ENCODE measurements at places on chromosomes 1 and 21. TPM values are rescaled to one million over a fixed set of nuclear protein-coding genes. Genes with fewer than 3 reads are reported as not detected.

- H3K4me1 ChIP-seq: no peaks in the 10 kb centered on the region
- no peak overlapping the region for H3K27ac ChIP-seq
- DNase-seq: no peak
- H3K4me3 ChIP-seq: no peak overlapping the region
These were observed 54.2 kb upstream of the EEIG2 start for GRCh38 chr1:108505763-108506070.

GRCh38 chr1:154867064-154867825 lies 2.8 kb downstream of the KCNN3 start:
- H3K4me3 ChIP-seq: peak overlapping the region; percentile 71
- H3K36me3 ChIP-seq: no peaks in the 10 kb centered on the region
- peak overlapping the region; percentile 99 for H3K27ac ChIP-seq
- peak; percentile 83 for DNase-seq
- peaks cover 53% of the 10 kb centered on the region for H3K4me1 ChIP-seq
- no peaks in the 10 kb centered on the region for H3K27me3 ChIP-seq

Gene WARS2
- total RNA-seq: 7.1 TPM

- no peak overlapping the region for H3K4me3 ChIP-seq
- H3K4me1 ChIP-seq: no peaks in the 10 kb centered on the region
- peaks cover 11% of the 10 kb centered on the region for H3K27me3 ChIP-seq
- no peak overlapping the region for H3K27ac ChIP-seq
- H3K36me3 ChIP-seq: no peaks in the 10 kb centered on the region
- DNase-seq: no peak
These were observed 103.7 kb downstream of the SLC16A1 start for GRCh38 chr1:112852276-112852675.

GRCh38 chr1:155529109-155529508 lies 33.5 kb downstream of the ASH1L start:
- no peak overlapping the region for H3K27ac ChIP-seq
- H3K4me1 ChIP-seq: peaks cover 50% of the 10 kb centered on the region
- H3K4me3 ChIP-seq: no peak overlapping the region
- H3K27me3 ChIP-seq: no peaks in the 10 kb centered on the region
- DNase-seq: no peak

Gene TDRD10
- 4.2 TPM for total RNA-seq

Gene MX2
- 1.1 TPM for total RNA-seq

DNA sequence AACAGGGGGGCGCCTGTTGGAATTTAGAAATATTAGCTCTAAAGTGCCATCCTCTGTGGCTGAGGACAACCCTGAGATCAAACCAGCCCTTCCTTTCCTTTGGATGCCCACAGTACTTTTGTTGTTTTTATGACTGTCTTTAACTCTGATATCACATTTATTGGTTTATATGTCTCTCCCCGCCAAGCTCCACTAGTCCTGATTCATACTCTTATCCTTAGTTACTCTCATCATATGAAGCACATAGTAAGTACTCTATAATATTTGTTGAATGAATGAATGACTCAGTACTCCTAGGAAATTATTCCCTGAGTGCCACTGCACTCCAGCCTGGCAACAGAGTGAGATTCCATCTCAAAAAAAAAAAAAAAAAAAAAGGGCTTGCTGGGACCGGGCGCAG lies 22.6 kb upstream of the NRDC start:
- no peak overlapping the region for H3K4me3 ChIP-seq
- DNase-seq: no peak
- peaks cover 7% of the 10 kb centered on the region for H3K27me3 ChIP-seq
- no peak overlapping the region for H3K27ac ChIP-seq
- no peaks in the 10 kb centered on the region for H3K36me3 ChIP-seq
- no peaks in the 10 kb centered on the region for H3K4me1 ChIP-seq

GRCh38 chr21:16418642-16419041 lies 688.9 kb downstream of the USP25 start:
- H3K36me3 ChIP-seq: no peaks in the 10 kb centered on the region
- H3K4me1 ChIP-seq: peaks cover 15% of the 10 kb centered on the region
- peak; percentile 6 for DNase-seq
- H3K4me3 ChIP-seq: peak overlapping the region; percentile 51

Gene SAMD13
- total RNA-seq: 10.8 TPM

Gene CELA2B
- total RNA-seq: not detected

- H3K4me1 ChIP-seq: no peaks in the 10 kb centered on the region
- DNase-seq: no peak
- H3K36me3 ChIP-seq: no peaks in the 10 kb centered on the region
- H3K27me3 ChIP-seq: no peaks in the 10 kb centered on the region
- H3K4me3 ChIP-seq: no peak overlapping the region
These were observed 90.9 kb upstream of the OLIG2 start for GRCh38 chr21:32934829-32935228.

DNA sequence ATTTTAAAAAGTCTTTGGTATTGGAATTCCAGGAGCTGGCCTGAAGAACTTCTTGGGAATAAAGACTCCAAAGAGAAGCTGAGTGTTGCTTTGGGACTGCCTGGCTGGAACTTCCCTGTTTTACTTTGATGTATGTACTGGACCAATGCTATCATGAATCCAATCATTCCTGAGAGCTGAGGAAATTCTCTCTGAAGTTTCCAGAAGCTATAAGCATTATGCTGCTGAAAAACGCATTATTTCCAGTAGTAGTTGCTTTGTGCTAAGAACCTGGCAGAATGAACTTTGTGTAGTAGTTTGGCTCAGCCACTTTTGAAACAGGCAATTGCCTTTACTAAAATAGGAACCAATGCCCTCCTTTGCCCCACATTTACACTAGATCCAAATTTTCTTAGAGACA lies 260.7 kb downstream of the HLX start:
- no peak overlapping the region for H3K4me3 ChIP-seq
- H3K27me3 ChIP-seq: no peaks in the 10 kb centered on the region
- no peak for DNase-seq
- no peak overlapping the region for H3K27ac ChIP-seq
- no peaks in the 10 kb centered on the region for H3K36me3 ChIP-seq

- no peak overlapping the region for H3K27ac ChIP-seq
- no peak overlapping the region for H3K4me3 ChIP-seq
- no peak for DNase-seq
- no peaks in the 10 kb centered on the region for H3K4me1 ChIP-seq
These were observed 33.5 kb downstream of the KCNC4 start for GRCh38 chr1:110243574-110243973.

DNA sequence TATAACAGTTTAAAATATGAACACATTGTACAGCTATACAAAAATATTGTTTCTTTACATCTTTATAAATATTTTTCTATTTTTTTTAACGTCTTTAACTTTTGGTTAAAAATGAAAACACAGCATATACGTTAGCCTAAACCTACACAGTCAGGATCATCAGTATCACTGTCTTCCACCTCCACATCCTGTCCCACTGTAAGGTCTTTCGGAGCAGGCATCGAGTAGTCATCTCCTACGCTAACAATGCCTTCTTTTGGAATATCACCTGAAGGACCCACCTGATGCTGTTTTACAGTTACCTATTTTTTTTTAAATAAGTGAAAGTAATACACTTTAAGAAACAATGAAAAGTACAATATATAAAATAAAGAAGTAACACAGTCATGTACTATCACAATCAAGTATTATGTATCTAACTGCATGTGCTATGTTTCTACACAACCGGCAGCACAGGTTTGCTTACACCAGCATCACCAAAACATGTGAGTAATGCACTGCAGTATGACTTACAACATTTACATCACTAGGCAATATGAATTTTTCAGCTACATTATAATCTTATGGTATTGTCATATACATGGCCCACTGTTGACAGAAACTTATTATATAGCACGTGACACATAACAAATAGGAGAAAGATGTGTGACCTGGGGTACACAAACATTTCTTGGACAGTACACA lies 254.4 kb downstream of the AKT3 start:
- no peak overlapping the region for H3K27ac ChIP-seq
- H3K27me3 ChIP-seq: no peaks in the 10 kb centered on the region
- DNase-seq: no peak
- no peak overlapping the region for H3K4me3 ChIP-seq
- H3K4me1 ChIP-seq: no peaks in the 10 kb centered on the region

GRCh38 chr21:35648512-35648911 lies 411.8 kb downstream of the SETD4 start:
- H3K4me3 ChIP-seq: no peak overlapping the region
- no peaks in the 10 kb centered on the region for H3K27me3 ChIP-seq
- H3K36me3 ChIP-seq: no peaks in the 10 kb centered on the region
- DNase-seq: no peak

GRCh38 chr1:53889304-53890298 lies at the start of gene YIPF1:
YIPF1 (minus strand) TSS chr1:53889797; CDS start chr1:53888937, 860 bp downstream.
- H3K4me3 ChIP-seq: peak within 1 kb of the TSS; percentile 97
- H3K27ac ChIP-seq: peak within 1 kb of the TSS; percentile 76
- H3K36me3 ChIP-seq: peaks cover 4% of the 10 kb centered on the region
- peaks cover 14% of the 10 kb centered on the region for H3K4me1 ChIP-seq

GRCh38 chr21:30582870-30583269 lies 7.3 kb downstream of the KRTAP22-2 start:
- DNase-seq: no peak
- no peak overlapping the region for H3K4me3 ChIP-seq
- H3K36me3 ChIP-seq: no peaks in the 10 kb centered on the region
- no peak overlapping the region for H3K27ac ChIP-seq
- no peaks in the 10 kb centered on the region for H3K4me1 ChIP-seq

- H3K4me1 ChIP-seq: no peaks in the 10 kb centered on the region
- H3K27ac ChIP-seq: no peak overlapping the region
- no peak for DNase-seq
- no peak overlapping the region for H3K4me3 ChIP-seq
These were observed 110.8 kb downstream of the SLC5A9 start for GRCh38 chr1:48333316-48333715.

- no peak overlapping the region for H3K27ac ChIP-seq
- no peak overlapping the region for H3K4me3 ChIP-seq
- DNase-seq: no peak
- H3K4me1 ChIP-seq: no peaks in the 10 kb centered on the region
These were observed 913.9 kb downstream of the BRINP3 start for GRCh38 chr1:189563784-189564183.

Gene S100A5
- total RNA-seq: not detected

Gene CLCA1
- not detected for total RNA-seq

Gene FCRL2
- not detected for total RNA-seq

GRCh38 chr1:54798769-54799641 lies 2.1 kb downstream of the TTC22 start:
- DNase-seq: no peak
- no peaks in the 10 kb centered on the region for H3K4me1 ChIP-seq
- H3K27ac ChIP-seq: no peak overlapping the region
- H3K4me3 ChIP-seq: no peak overlapping the region

Gene LCA5L
- total RNA-seq: 7.9 TPM

Gene ZNF683
- not detected for total RNA-seq

GRCh38 chr1:175503538-175503937 lies 239.9 kb downstream of the TNR start:
- H3K27ac ChIP-seq: no peak overlapping the region
- DNase-seq: no peak
- H3K27me3 ChIP-seq: no peaks in the 10 kb centered on the region
- no peaks in the 10 kb centered on the region for H3K36me3 ChIP-seq
- no peaks in the 10 kb centered on the region for H3K4me1 ChIP-seq

Gene CADM3
- 1.0 TPM for total RNA-seq

GRCh38 chr1:152071123-152071522 lies 17.7 kb downstream of the TCHHL1 start:
- no peak for DNase-seq
- H3K27ac ChIP-seq: no peak overlapping the region
- H3K36me3 ChIP-seq: no peaks in the 10 kb centered on the region
- no peaks in the 10 kb centered on the region for H3K4me1 ChIP-seq
- H3K4me3 ChIP-seq: no peak overlapping the region

Gene AIM2
- not detected for total RNA-seq

Gene MCOLN2
- total RNA-seq: not detected

GRCh38 chr1:201085902-201086735 lies 26.1 kb downstream of the CACNA1S start:
- peak overlapping the region; percentile 14 for H3K27ac ChIP-seq
- no peak for DNase-seq
- H3K27me3 ChIP-seq: no peaks in the 10 kb centered on the region
- no peak overlapping the region for H3K4me3 ChIP-seq
- peaks cover 20% of the 10 kb centered on the region for H3K4me1 ChIP-seq

GRCh38 chr1:155002464-155003226 lies at the start of gene ZBTB7B:
ZBTB7B (plus strand) TSS chr1:155002802; CDS start chr1:155014661, 11,859 bp downstream.
- DNase-seq: no peak
- peak within 1 kb of the TSS; percentile 95 for H3K27ac ChIP-seq
- H3K4me3 ChIP-seq: peak within 1 kb of the TSS; percentile 97

DNA sequence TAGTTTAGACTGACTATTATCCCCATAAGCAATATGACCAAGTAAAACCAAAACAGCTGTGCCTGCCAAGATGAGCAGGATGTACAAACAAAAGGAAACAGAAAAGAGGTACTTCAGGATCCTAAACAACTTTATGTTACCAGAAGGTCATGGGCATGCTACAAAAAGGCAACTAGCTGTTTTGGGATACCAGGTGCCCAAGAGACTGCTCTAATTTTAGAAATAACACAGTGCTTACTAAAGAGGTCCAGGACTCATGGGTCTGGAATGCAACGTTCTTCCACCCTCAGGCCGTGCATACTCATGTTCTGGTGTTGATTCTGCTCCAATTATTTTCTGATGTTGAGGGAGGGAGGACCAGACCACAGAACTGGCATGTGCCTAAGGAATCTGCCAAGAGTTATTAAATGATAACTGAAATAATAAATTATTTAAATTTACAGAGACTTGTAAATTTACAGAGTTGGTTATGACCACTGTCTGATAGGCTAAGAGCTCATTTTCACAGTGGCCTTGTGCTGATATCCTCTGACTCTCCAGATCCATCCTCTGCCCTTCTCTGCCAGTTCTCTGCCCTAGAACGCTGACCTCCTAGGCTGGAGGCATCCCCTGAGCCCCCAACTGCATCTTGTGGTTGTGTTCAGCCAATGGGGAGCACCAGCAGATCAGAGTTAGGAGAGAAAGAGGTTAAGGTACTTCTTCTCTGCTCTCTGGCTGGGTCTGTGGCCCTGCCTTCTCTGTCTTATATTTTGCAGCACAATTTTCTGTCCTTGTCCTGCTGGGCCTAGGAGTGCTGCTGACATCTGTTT lies 37.7 kb upstream of the BCL10 start:
- DNase-seq: peak; percentile 59
- H3K27ac ChIP-seq: peak overlapping the region; percentile 90
- peaks cover 32% of the 10 kb centered on the region for H3K4me1 ChIP-seq
- no peaks in the 10 kb centered on the region for H3K27me3 ChIP-seq

GRCh38 chr1:157137408-157138219 lies 581 bp downstream of the ETV3 start:
- no peaks in the 10 kb centered on the region for H3K27me3 ChIP-seq
- H3K27ac ChIP-seq: peak overlapping the region; percentile 95
- peak overlapping the region; percentile 100 for H3K4me3 ChIP-seq
- H3K4me1 ChIP-seq: peaks cover 23% of the 10 kb centered on the region

DNA sequence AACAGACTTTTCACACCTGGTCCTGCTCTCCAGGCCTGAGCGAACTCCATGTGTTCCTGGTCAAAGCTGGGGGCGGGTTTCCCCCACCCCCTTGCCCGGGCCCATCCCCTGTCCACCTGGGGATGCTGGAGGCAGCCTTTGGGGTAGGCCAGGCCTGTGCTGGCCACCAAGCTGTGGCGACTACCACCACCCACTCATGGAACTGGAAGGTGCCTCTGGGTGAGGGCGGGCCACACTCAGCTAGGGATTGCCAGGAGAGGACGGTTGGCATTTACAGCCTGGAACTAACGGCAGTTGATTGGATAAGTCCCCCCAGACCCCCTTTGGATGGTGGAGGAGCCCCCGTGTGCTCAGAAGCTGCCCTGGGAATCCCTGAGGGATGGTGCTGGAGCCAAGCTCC lies 7.9 kb downstream of the S100B start:
- peaks cover 6% of the 10 kb centered on the region for H3K4me1 ChIP-seq
- DNase-seq: no peak
- no peaks in the 10 kb centered on the region for H3K36me3 ChIP-seq
- H3K27me3 ChIP-seq: no peaks in the 10 kb centered on the region
- no peak overlapping the region for H3K4me3 ChIP-seq
- no peak overlapping the region for H3K27ac ChIP-seq

Gene SNX7
- 2.9 TPM for total RNA-seq

All from gastrocnemius medialis (tissue), 4 donors.